Neural cell (in vitro differentiated cells): ENCODE measurements at places on chromosomes 7 and 10. TPM values are rescaled to one million over a fixed set of nuclear protein-coding genes. Genes with fewer than 3 reads are reported as not detected.

Gene HKDC1
- 0.07 TPM in 1 of 2 replicates, not detected in the other for polyA plus RNA-seq

Gene TWNK
- polyA plus RNA-seq, result 4.2 and 4.8 TPM in 2 replicates

Gene SEMA3D
- polyA plus RNA-seq, result 1.6 and 5.1 TPM in 2 replicates

Gene SUFU
- polyA plus RNA-seq, result 4.8 and 5.4 TPM in 2 replicates

Gene STEAP4
- polyA plus RNA-seq, result not detected in 2 replicates

Gene ITIH2
- not detected in 2 replicates for polyA plus RNA-seq

Gene MYO3A
- polyA plus RNA-seq, result 3.0 and 4.1 TPM in 2 replicates

Gene LDB3
- polyA plus RNA-seq, result 0.12 TPM in 1 of 2 replicates, not detected in the other

Gene OR13A1
- polyA plus RNA-seq, result 0.11 and 0.32 TPM in 2 replicates

Gene RSPH10B2
- 0.22 TPM in 1 of 2 replicates, not detected in the other for polyA plus RNA-seq

Gene CTAGE4
- polyA plus RNA-seq, result not detected in 2 replicates

Gene GRIFIN
- not detected in 2 replicates for polyA plus RNA-seq

Gene FHIP2A
- polyA plus RNA-seq, result 28.0 and 30.7 TPM in 2 replicates

Gene MSMB
- polyA plus RNA-seq, result not detected in 2 replicates

Gene PCDH15
- polyA plus RNA-seq, result 1.2 and 1.6 TPM in 2 replicates

Gene AQP1
- 0.72 and 3.2 TPM in 2 replicates for polyA plus RNA-seq

Gene SPDYE16
- polyA plus RNA-seq, result 0.81 and 1.2 TPM in 2 replicates

Gene STK31
- polyA plus RNA-seq, result 0.76 and 1.4 TPM in 2 replicates

Gene COL28A1
- polyA plus RNA-seq, result 1.0 and 1.4 TPM in 2 replicates

Gene SFTPA2
- polyA plus RNA-seq, result 0.48 TPM in 1 of 2 replicates, not detected in the other

Gene CD36
- 0.31 and 0.96 TPM in 2 replicates for polyA plus RNA-seq

Gene MCM10
- polyA plus RNA-seq, result 0.63 and 0.70 TPM in 2 replicates

Gene ANKRD1
- 0.98 TPM in 1 of 2 replicates, not detected in the other for polyA plus RNA-seq

Gene CPA2
- polyA plus RNA-seq, result 0.41 TPM in 1 of 2 replicates, not detected in the other

Gene CCDC71L
- 37.2 and 38.3 TPM in 2 replicates for polyA plus RNA-seq

Gene CHST3
- polyA plus RNA-seq, result 4.1 and 6.0 TPM in 2 replicates

Gene LOXL4
- polyA plus RNA-seq, result not detected in 2 replicates

Gene LIPK
- polyA plus RNA-seq, result not detected in 2 replicates

Gene NKX2-3
- polyA plus RNA-seq, result not detected in 2 replicates

Gene FOXI2
- polyA plus RNA-seq, result not detected in 2 replicates

Gene COBL
- polyA plus RNA-seq, result 0.10 and 0.12 TPM in 2 replicates

Gene CALML3
- polyA plus RNA-seq, result not detected in 2 replicates

Gene SH2B2
- 21.6 and 27.3 TPM in 2 replicates for polyA plus RNA-seq

Gene WDR86
- polyA plus RNA-seq, result 45.6 and 46.2 TPM in 2 replicates

Gene NPM3
- polyA plus RNA-seq, result 49.1 and 53.0 TPM in 2 replicates

Gene UBE2D4
- polyA plus RNA-seq, result 11.2 and 17.2 TPM in 2 replicates

Gene SLC16A9
- 185 and 208 TPM in 2 replicates for polyA plus RNA-seq

Gene PNLIP
- polyA plus RNA-seq, result not detected in 2 replicates

Gene DEPP1
- 4.3 and 5.2 TPM in 2 replicates for polyA plus RNA-seq

Gene EBLN1
- polyA plus RNA-seq, result not detected in 2 replicates

Gene OR6V1
- polyA plus RNA-seq, result not detected in 2 replicates

Gene C10orf90
- not detected in 2 replicates for polyA plus RNA-seq

Gene IGF2BP3
- polyA plus RNA-seq, result 26.3 and 29.6 TPM in 2 replicates

Gene CLCN1
- 0.20 TPM in 1 of 2 replicates, not detected in the other for polyA plus RNA-seq

Gene SAP25
- polyA plus RNA-seq, result 0.46 and 0.52 TPM in 2 replicates

Gene AZGP1
- not detected in 2 replicates for polyA plus RNA-seq

Gene MMP21
- not detected in 2 replicates for polyA plus RNA-seq

Gene DNAJC30
- polyA plus RNA-seq, result 1.1 and 1.3 TPM in 2 replicates

Gene DGKI
- polyA plus RNA-seq, result 15.7 and 15.8 TPM in 2 replicates

Gene GALNT17
- polyA plus RNA-seq, result 15.7 and 17.6 TPM in 2 replicates

Gene FBXO24
- 0.52 and 1.5 TPM in 2 replicates for polyA plus RNA-seq

Gene PALD1
- polyA plus RNA-seq, result 0.98 and 1.1 TPM in 2 replicates
